ENCODE measurements at places on chromosomes 13 and 19. TPM values are rescaled to one million over a fixed set of nuclear protein-coding genes. Genes with fewer than 3 reads are reported as not detected.

Gene ZNF527
- total RNA-seq: 7.3 TPM

Gene WDR88
- not detected for total RNA-seq

Gene TTC9B
- total RNA-seq: not detected

Gene GAPDHS
- total RNA-seq: not detected

Gene LILRB1
- not detected for total RNA-seq

Gene ZNF480
- total RNA-seq: 8.7 TPM

Gene MCEMP1
- total RNA-seq: not detected

Gene LGI4
- 2.4 TPM for total RNA-seq

Gene BABAM1
- 71.4 TPM for total RNA-seq

Gene ZNF878
- 0.77 TPM for total RNA-seq

Gene WDR87
- not detected for total RNA-seq

Gene MYO1F
- 0.13 TPM for total RNA-seq

Gene KIR2DL4
- not detected for total RNA-seq

Gene CNN1
- 12.1 TPM for total RNA-seq

Gene ASPDH
- total RNA-seq: 9.0 TPM

Gene KLK1
- total RNA-seq: 3.9 TPM

Gene CEACAM8
- total RNA-seq: 0.08 TPM

Gene PVR
- total RNA-seq: 123 TPM

Gene SGCG
- total RNA-seq: 4.1 TPM

Gene ZNF728
- total RNA-seq: not detected

Gene TMEM59L
- 0.40 TPM for total RNA-seq

Gene CYP4F2
- not detected for total RNA-seq

Gene ZNF724
- total RNA-seq: 11.2 TPM

Gene FRY
- 6.4 TPM for total RNA-seq

Gene KLK8
- total RNA-seq: 0.87 TPM

Gene SLAIN1
- 19.5 TPM for total RNA-seq

Gene ZNF837
- total RNA-seq: 5.0 TPM

Gene TMEM147
- 133 TPM for total RNA-seq

Gene F7
- total RNA-seq: 24.0 TPM

Gene FAM216B
- total RNA-seq: 0.80 TPM

Gene NCAN
- total RNA-seq: 0.03 TPM

Gene LPAR2
- 11.5 TPM for total RNA-seq
